ENCODE measurements at places on chromosomes 7 and 10.

GRCh38 chr10:43199684-43200537 lies 61.7 kb downstream of the CSGALNACT2 start:
- DNase-seq, result no peak

DNA sequence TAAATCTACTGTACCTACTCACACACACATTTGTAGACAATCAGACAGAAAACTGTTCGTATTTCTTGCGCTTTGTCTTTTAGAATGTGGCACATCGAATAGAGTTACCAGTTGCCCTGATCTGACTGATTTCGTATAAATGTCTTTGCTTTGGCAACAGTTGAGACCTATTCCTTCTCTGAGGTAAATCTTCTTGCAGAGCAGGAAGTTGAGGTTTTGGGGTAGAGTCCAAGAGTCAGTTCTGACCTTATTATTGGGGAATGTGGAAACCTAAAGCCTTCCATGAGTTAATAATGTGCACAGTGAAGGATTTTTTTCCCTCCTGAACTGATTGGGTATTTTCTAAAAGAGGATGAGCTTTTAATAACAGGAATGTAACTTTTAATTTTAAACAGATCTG lies 135.3 kb downstream of the KIAA1217 start:
- no peak for DNase-seq

DNA sequence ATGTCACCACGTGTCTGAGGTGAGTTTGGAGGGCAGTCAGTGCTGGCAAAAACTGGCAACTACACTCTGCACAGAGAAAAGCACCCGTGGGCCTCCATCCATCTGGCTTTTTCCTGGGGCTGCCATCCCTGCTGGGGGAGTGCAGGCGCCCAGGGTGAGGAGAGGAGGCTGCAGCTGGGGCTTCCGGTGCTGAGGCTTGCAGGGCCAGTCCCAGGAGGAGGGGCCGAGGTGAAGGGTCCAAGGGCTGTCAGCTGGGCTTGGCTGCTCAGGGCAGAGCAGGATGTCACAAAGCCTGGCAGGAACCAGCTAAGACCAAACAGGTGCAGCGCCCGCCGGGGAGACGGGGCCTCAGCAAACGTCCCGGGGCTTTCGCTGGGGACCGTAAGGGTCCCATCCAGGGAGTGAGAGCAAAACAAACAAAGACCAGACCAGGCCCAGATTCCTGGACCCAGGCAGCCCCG lies 77.2 kb downstream of the CFAP46 start:
- no peak for DNase-seq

- no peak for DNase-seq
Observed at GRCh38 chr10:33241351-33241750, 93.1 kb downstream of the NRP1 start.

- no peak for DNase-seq
Observed at GRCh38 chr10:100468978-100469377, 6.2 kb downstream of the WNT8B start.

DNA sequence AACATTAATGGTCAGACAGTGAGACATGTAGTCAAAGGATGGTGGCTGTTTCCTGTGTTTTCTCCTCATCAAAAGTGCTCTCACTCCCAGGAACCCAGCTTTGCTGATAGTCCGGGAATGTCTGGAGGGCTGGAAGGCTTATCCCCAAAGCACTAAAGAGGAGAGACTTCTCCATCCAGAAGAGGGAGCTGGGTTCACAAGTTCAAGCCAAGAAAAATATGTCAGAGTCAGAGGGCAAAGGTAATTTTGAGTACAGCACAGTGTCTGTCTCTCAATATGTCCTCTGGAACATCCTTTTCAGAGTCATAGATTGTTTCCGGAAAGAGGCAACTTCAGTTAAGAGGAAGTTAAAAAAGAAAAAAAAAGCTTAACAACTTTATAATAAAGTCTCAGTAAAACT lies 281.5 kb upstream of the PHYHIPL start:
- DNase-seq, result no peak

DNA sequence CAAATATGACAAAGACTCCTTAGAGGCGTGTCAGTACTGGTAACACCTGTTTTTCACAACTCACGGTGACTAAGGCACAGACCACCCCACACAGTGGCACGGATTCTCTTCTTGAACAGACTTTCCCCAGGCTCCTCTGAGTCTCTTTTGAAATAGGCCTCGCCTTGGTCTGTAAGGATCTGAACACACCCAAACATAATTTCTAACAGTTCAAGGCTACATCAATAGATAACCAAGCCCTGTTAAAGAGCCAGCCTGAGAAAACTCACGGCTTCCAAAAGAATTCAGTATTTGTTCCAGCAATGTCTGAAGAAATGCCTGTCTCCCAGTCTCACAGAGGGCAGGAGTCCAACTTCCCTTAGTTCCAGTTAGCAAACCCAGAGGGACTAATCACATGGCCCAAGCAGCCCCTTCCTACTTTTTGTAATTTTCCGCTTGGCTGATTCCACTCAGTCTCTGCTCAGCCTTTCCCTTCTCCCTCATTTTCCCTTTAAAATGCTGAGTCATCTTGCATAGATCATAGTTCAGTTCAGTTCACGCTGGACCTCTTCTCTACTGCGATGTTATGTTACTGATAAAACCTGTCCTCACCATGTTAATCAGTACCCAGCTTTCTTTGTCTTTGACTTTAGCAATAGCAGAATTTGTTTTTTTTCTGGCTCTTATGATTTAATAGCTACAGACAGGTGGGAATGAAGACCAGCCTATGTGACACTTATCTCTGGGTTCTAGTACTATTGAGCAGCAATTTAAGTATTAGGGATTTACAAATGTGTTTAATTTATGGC lies 22.6 kb upstream of the AKR1C3 start:
- peak; percentile 29 for DNase-seq

GRCh38 chr10:99364125-99364524 lies 35.0 kb downstream of the CNNM1 start:
- no peak for DNase-seq

- no peak for DNase-seq
Observed at GRCh38 chr10:31708474-31708873, 220.2 kb downstream of the ARHGAP12 start.

GRCh38 chr7:135974667-135975066 lies 2.5 kb downstream of the MTPN start:
- no peak for DNase-seq

DNA sequence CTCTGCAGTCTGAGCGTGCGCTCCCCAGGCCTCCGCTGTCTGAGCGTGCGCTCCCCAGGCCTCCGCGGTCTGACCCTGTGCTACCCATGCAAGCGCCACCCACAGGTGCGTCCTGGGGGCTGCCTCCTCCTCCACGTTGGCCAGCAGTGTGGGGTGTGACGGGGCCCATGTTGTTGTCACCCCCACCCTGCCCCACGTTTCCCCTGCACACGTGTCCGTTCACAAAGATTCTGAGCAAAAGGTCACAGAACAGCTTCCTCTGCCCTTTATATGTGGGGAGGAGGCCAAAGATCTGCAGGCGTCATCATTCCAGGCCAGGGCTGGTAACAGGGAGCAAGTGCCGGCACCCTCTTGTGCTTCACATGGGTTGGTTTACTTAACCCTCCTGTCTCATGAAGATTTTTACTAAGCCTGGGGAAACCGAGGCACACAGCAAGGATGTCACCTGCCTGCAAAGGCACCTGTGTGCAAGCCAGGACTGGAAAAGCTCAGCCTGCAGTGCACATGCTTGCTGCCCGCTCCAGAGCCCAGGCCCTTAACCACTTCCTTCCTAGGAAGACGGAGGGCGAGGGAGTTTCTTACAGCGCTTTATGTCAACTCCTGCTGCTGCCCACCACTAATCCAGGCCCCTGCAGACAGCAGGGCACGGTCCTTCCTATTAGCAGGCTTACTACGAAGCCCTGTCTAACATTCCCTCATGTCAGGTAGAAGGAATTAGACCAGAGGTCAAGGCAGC lies 4.8 kb downstream of the GPR146 start:
- no peak for DNase-seq

- DNase-seq, result no peak
Observed at GRCh38 chr10:31017534-31018355, 13.9 kb downstream of the ZNF438 start.

GRCh38 chr7:113562801-113563200 lies 356.0 kb downstream of the PPP1R3A start:
- DNase-seq, result no peak

All from NCI-H1417 (cell line).